Adrenal gland (tissue), 19 donors: ENCODE measurements at places on chromosomes 1 and 21.
A peak's percentile ranks its signal among the peaks of the same experiment; 100 is the strongest.

GRCh38 chr1:168483539-168483938 is 60.3 kb downstream of the XCL2 start:
- DNase-seq = no peak

- no peak for DNase-seq
Observed at GRCh38 chr1:42914092-42914627, 44.5 kb downstream of the SLC2A1 start.

- no peak for DNase-seq
Observed at GRCh38 chr21:26850116-26850643, 5.0 kb upstream of the ADAMTS1 start.

DNA sequence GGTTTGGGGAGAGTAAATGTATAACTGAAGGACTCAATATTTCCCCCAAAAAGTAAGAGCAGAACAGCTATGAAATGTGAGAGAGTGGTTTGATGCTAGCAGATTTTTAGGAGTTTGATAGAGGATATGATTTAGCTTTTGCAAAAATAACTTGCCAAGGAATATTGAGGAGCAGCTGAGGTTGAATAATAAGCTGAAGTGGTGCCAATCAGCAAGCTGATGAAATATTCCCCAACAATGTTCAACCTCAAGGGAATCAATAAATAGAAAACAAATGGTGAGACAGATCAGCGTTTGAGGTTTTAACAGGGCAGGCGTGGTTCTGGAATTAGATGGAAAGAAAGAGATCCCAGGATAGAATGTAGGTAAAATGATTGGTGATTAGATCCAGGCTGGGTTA is 413.4 kb upstream of the ADAMTS5 start:
- DNase-seq = no peak

- no peak for DNase-seq
Observed at GRCh38 chr21:33255404-33255803, 10.8 kb upstream of the IL10RB start.

- DNase-seq = peak; percentile 95
Observed at GRCh38 chr21:15483138-15483780, 246.5 kb upstream of the USP25 start.

GRCh38 chr1:58816072-58816746 is 32.4 kb upstream of the JUN start:
- DNase-seq = peak; percentile 94

- no peak for DNase-seq
Observed at GRCh38 chr1:79422726-79423125, 416.2 kb upstream of the ADGRL4 start.

DNA sequence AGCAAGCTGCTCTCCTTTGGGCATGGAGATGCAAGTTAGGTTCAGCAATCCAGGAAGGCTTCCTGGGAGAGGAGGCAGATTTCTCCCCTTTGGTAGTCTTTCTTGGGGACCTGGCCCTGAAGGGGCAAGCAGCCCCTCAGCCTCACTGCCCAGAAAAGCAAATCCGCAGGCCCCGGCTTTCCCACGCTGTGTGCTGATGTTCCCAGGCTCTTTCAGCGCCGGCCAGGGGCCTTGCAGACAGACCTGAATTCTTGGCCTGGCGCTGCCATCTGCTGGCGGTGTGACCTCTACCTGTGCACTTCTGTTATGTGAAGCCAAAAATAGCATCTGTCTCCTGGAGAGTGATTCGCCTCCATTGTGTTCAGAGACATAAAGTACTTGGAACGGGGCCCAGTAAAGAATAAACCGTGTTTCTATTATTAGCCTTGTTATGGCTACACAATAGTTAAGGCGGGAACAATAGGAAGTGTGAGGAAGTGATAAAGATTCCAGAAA is 64.8 kb downstream of the ALPL start:
- DNase-seq = peak; percentile 87

DNA sequence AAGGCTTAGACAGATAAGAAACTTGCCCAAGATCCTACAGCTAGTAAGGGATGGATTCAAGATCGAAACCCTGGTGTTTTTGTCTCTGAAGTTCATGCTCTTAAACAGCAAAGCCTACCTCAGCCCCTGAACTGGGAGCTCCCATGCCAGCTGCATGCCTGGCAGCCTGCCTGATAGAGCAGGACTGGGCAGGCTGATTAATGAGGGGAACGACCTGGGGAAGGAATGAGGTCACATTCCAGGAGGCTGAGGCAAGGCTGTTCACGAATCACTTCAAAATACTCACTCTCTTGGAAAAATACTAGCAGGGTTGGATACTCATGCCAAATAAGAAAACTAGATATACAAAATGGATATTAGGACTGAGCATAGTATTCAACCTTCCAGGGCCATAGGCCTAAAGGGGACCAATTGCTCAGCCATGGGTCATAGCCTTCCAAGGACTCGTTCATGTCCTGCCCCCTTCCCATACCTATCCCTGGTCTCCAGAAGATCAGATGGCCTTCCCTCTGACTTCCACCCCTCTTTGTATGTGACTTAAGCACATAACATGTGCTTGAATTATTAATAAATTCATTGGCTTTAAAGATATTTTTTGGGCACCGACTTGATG is 15.6 kb upstream of the TACSTD2 start:
- peak; percentile 95 for DNase-seq

DNA sequence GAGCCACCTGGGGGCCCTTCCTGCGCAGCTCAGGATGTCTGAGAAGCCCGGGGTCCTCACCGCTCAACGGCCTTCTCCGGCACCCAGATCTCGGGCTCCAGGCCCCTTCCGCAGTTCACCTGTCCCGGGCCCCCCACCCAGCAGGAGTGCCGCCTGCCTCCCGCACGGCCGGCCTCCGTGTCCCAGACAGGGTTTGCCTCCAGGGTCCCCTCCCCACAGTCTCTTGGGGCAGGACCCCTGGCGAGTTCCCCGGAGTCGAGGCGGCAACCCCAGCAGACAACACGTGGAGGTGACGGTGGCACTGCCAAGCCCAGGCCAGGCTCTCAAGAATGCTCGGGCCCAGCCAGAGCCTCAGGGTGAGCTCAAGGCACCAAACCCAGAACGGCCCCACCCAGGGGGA is 22.4 kb upstream of the TTLL10 start:
- no peak for DNase-seq

DNA sequence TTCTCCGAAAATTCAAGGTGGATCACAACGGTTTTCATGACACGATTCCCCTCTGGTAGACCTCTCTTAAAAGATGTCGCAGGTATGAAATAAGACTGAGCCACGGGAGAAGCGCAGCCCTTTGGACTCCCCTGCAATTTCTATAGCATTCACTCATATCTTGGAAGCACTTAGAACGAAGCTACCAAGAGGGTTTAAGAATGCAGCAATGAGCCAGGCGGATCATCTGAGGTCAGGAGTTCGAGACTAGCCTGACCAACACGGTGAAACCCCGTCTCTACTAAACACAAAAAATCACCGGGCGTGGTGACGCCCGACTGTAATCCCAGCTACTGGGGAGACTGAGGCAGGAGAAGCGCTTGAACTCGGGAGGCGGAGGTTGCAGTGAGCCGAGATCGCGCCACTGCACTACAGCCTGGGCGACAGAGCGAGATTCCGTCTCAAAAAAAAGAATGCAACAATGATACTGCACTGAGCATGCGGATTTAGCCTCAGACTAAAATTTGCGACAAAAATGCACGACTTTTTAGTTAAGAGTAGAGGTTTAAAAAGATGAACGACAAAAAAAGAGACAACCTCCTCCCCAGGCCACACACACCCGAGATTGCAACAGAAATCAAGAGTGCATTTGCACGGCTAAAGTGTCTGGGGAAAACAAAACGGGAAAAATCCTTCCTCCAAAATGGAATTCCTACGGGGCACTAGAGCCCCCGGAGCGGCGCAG is 743 bp downstream of the TOMM20 start:
- DNase-seq = no peak

GRCh38 chr1:244662599-244662998 is 9.7 kb downstream of the DESI2 start:
- DNase-seq = no peak

DNA sequence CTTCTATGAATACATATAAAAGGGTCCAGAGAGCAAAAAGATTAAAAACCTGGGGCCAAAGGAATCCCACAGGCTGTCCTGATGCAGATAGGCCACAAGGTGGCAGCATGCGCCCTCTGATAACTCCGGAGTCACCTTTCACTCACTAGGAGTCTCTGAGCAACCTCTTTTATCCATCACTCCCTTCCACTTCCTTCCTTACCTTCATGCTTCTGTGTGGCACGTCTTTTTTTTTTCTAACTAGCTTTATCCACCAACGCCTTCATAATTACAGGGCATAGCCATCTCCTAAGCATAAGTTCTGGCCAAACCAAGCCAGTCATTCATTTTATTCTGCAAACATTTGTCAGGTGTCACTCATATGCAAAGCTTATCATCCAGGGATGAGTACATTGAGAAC is 3.9 kb upstream of the PGLYRP4 start:
- peak; percentile 77 for DNase-seq

GRCh38 chr1:40952744-40953315 is 26.7 kb upstream of the CTPS1 start:
- DNase-seq = no peak

- no peak for DNase-seq
Observed at GRCh38 chr1:177505905-177506590, 335.3 kb downstream of the BRINP2 start.

- DNase-seq = no peak
Observed at GRCh38 chr1:109780982-109781381, 17.3 kb upstream of the EPS8L3 start.

- DNase-seq = no peak
Observed at GRCh38 chr1:98565951-98566350, 95.6 kb upstream of the SNX7 start.

DNA sequence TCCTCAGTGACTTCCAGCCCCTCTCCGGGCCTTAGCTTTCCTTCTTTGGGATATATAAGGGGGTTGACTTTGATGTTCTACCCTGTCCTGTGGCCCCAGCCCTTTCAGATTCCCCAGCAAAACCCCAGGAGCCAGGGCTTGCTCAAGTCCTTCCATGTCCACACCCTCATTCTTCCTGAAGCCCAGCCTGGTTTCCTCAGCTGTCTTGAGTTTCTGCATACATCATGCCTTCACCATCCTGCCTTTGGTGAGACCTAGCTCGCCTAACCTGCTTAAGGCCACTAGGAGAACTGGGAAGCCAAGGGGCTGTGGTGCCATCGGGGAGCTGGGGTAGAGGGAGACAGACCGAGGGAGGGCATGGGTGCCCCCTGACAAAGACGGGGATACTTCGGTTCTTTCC is 17.2 kb upstream of the PEF1 start:
- DNase-seq = no peak

DNA sequence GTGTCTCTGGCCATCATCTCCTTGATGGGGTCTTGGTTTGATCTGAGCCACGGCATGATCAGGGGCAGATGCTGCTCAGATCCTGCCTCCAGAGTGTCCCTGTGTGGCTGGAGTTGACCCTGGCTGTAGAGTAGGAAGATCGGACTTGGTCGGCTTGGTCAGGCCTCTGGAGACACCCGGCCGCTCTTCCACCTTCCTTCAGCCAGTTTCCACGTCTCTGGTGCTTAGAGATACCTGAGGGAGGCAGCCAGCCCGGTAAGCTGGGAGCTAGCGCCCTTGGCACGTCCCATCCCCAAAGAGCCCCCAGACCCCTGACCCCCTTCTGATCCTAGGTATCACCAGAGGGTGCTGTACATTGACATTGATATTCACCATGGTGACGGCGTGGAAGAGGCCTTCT is 8.8 kb downstream of the MARCKSL1 start:
- no peak for DNase-seq
